ENCODE measurements at places on chromosomes 12 and 14.
A peak's percentile ranks its signal among the peaks of the same experiment; 100 is the strongest.

DNA sequence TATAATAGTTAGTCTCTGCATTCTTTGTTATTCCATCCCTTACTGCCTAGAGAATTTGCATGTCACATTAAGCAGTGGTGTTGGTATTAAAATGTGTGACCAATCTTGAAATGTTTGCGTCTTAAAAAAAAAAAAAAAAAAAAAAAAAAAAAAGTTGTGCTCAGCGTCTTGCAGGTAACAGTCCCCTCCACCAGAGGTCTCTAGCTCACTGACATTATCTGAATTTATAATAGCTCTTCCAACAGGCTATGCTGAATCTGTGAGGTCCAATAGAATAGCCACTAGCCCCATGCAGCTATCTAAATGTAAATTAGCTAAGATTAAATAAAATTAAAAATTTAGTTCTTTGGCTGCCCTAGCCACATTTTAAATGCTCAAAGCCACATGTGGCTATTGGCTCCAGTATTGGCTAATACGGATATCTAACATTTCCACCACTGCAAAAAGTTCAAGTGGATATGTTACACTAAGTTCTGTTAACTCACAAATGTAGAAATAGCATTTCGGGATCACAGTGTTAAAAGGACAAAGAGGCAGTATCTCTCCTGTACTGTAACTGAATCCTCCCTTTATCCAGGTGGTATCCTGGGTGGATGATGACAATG is 28.7 kb downstream of the NKX2-8 start:
- peak; percentile 31 for DNase-seq

- DNase-seq: no peak
Observed at GRCh38 chr14:61406675-61407074, 85.3 kb downstream of the PRKCH start.

DNA sequence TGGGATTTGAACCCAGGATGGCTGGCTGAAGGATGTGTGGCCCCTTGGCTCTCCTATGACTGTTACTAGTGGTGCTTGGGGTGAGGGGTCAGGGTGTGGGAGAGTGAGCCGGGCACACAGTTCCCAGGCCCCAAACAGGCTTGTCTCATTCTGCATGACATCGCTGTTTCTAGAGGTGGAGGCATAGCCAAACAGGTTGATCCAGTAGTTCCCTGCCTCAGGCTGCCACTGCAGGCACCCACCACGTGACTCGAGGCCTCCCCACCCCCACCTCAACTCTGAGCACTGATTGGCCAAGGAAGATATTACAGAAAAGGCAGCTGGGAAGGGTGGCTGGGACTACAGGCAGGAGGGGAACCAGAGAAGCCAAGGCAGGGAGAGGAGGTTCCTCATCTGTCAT is 102.6 kb downstream of the NCOR2 start:
- no peak for DNase-seq

- peak; percentile 15 for DNase-seq
Observed at GRCh38 chr12:47207340-47207717, 127.6 kb upstream of the AMIGO2 start.

- no peak for DNase-seq
Observed at GRCh38 chr14:22842211-22843122, 6.1 kb downstream of the MMP14 start.

DNA sequence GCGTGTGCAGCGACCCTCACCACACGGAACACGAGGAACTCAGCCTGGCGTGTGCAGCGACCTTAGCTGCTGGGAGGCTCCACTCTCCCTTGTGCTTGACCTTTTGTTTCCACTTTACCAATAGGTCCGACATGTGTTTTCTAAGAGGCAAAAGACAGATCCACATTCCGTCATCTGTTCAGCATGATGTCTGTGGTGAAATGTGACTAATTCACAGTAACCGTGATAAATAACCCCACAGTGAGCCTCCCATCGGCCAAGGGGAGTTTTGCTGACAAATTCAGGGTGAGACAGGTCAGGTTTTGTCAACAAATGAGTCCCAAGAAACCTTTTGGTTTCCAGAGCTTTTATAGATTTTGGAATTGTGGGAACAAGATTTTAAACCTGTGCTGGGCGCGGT is 55.9 kb downstream of the MOK start:
- DNase-seq: no peak

All from GM20000 (cell line).